ENCODE measurements at places on chromosomes 5 and 9. TPM values are rescaled to one million over a fixed set of nuclear protein-coding genes. Genes with fewer than 3 reads are reported as not detected.

RANBP3L gene
- 1.1 TPM for polyA plus RNA-seq

TRAF1 gene
- 10.8 TPM for polyA plus RNA-seq

WNT8A gene
- not detected for polyA plus RNA-seq

CATSPER3 gene
- 0.81 TPM for polyA plus RNA-seq

GRCh38 chr9:122192914-122193525 is 33.3 kb downstream of the MORN5 start:
- no peak for DNase-seq

DNA sequence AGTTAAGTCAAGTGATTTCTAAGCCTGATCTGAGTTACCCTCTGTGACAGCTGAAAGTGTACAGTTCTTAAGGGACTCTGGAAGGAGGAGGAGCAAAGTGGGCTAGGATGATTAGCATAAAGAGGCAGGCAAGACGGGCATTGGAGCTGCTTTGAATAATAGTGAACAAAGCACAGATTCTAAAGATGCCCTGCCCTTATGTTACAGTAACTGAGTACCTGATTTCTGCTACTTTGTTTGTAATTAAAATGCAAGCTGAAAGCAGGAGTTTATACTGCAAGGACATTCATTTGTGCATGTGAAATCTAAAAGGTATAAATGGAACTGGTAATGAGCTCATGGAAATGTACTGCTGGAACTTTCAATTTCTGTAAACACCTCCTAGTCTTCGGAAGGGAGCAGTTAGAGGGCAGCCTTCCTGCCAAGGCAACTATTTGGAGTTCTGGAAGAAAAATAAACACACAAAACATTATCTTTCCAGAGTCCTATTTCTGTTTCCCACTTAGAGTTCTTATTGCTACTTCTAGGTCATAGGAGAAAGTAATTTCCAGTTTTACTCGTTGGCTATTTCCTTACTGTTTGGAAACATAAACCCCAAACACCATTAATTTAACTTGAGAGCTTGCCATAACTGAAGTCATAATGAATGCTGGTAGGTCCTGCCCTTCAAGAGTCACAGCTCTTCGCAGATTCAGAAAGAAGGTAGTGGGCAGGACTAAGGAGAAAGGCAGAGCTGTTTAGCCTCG is at the start of gene RANBP3L:
TSS of gene RANBP3L (minus strand) at position 45 of the 746 bp plus-strand sequence. CDS start 486 bp downstream, outside the sequence.
- DNase-seq, result no peak

GRCh38 chr5:87340716-87341115 is 72.0 kb downstream of the CCNH start:
- no peak for DNase-seq

- DNase-seq, result peak; percentile 38
Observed at GRCh38 chr9:15086156-15086763, 176.0 kb upstream of the FREM1 start.

DNA sequence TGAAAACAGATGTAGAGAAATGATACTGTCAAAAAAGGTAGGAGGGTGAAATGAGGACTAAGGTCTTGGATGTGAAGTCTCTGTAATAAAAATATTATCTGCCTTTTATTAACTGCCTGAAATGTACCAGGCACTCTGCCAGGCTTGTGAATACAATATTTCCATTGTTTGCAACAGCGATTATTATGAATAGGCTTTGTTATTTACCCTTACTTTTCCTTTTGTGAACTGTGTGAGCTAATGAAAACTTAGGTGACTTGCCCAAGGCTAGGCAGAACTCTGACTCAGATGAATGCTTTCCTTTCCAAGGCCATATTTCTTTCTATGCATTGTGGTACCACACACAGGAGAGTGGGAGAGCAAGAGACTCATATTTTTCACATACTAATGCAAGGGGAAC is 204.1 kb downstream of the CDH12 start:
- DNase-seq, result no peak

- DNase-seq, result no peak
Observed at GRCh38 chr5:76586531-76586930, 36.7 kb downstream of the F2RL2 start.

DNA sequence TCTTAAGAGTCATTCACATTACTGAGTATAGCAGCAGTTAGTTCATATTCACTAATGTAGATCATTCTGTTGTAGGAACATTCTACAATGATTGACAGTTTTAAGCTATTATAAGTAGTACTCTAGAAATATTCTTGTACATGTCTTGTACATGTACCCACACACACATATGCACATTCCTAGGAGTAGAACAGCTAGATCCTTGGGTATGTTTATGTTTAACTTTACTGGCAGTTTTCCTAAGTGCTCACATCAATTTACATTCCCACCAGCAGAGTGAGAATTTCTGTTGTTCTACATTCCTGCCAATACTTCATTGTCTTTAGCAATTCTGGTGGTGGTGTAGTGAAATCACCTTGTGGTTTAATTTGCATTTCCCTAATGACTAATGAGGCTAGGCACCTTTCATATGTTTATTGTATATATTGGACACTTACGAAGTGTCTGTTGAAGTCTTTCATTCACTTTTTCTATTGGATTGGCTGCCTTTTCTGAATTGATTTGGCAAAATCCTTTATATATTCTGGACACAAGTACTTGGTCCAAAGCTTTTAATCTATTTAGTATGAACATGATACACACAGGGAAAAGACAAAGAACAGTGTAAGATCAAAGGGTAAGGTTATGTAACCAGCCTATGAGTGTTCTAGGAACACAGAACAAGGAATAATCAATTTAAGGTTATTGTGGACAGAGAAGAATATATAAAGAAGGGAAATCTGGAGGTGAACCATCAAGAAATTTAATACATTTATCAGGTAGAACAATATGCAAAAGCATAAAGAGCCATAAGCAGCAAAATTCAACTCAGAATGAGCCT is 95.6 kb downstream of the MLLT3 start:
- DNase-seq, result no peak

GRCh38 chr9:23438299-23438907 is 387.6 kb downstream of the ELAVL2 start:
- no peak for DNase-seq

DNA sequence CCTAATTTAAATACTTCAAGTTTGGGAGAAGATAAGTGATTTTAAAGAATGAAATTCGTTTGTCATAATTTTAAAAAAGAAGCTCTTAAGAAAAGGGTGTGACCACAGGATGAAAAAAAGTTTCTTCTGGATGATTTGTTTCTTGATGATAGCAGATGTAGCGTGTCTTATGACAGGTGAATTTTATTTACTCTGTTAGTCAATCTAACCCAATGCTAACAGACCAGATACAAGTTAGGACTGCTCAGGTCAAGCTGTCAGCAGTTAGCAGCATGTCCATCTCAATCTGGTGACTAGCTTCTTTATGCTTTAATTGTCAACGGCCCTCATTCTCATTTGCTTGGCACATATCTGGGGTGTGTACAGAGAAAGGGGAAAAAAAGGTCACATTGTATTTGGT is 456.0 kb downstream of the BNC2 start:
- no peak for DNase-seq

DNA sequence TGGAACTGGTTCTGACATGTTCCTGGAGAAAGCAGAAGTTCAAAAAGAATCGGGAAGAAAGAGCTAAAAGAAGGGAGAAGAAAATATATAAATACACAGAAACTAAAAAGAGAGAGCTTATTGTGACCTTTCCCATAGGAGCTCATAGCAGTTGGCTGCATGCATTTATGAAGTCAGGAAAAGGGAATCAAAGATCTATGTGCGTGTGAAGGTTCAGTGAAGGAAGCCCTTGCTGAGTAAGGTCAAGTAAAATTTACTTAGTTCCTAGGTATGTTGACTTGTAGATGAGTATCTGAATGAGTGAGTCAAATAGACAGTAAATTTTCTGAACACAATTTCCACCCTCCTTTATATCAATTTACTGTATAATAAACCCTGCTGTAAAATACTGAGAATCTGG is 632.5 kb downstream of the SLCO4C1 start:
- DNase-seq, result no peak

DNA sequence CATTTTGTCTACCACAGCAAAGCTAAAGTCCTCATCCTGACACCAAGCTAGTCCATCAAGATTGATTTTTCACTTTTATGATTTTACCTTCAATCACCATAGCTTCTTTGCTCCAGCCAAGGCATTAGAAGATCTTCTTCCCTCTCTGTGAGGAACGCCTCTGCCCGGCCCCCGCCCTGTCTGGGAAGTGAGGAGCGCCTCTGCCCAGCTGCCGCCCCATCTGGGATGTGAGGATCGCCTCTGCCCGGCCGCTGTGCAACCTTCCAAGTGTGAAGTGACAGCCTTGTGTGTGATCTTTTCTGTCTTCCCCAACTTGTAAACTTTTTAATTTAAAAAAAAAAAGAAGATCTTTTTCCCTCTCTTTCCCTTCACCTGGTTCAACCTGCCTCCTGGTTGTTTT is 210.5 kb upstream of the NREP start:
- no peak for DNase-seq

DNA sequence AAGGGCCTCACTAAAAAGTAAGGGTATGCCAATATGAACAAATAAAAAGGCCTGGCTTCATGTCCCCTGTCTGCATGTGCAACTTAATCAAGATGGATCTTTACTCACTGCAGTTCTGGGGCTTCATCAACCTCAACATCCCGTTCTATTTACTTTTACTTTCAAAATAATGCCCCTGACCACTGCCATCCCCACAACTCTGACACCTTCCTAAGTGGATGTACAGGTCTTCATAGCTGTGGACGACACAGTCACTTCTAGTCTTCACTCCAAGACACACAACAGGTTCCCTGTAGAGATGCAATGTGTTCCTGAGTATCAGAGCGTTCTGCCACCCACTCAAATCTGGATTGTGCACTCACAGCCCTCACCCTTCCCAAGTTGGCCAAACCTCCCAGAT is 136.1 kb downstream of the ENC1 start:
- DNase-seq, result no peak

DNA sequence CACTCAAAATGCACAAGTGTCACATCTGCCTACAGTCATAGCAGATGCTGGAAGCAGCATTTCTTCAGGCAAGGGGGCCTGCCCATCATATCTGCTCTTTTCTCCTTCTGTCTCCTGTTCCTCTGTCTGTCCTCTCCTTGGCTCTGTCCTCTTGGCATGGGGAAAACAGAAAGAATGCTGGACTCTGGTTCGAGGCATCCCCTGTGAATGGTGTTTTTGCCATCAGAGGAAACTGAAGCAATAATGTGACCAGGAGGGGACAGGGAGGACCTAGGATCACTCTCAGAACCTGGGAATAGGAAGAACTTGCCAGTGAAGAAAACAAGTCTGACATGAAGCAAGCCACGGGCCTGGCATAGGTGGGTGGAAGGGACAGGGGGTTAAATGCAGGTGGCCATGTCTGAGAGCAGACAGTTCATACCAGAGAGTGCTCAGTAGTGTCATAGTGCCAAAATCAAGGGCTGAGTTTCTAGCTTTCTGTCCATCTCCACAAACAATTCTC is 35.3 kb downstream of the AQP7 start:
- no peak for DNase-seq

DNA sequence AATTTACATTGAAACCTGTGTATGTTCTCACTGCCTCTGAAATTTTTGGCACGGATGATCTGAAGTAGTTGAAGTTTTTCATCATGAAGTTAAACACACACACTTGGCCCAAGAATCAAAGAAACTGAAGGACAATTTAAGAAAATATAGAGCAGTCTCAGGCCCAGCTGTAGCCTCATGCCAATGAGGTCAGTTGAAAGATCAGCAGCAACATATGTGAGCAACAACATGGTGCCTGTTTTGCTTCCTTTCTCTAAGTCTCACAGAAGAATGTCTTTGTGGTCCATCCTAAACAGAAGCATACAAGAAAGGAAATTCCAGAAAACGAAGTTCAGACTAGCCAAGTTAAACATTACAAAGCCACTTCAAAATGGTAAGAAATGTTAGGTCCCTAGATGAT is 1737.2 kb downstream of the MAT2B start:
- DNase-seq, result no peak

GRCh38 chr5:115068239-115069086 is 101.2 kb downstream of the TRIM36 start:
- no peak for DNase-seq

GRCh38 chr5:147396070-147396823 is 113.6 kb downstream of the DPYSL3 start:
- no peak for DNase-seq

DNA sequence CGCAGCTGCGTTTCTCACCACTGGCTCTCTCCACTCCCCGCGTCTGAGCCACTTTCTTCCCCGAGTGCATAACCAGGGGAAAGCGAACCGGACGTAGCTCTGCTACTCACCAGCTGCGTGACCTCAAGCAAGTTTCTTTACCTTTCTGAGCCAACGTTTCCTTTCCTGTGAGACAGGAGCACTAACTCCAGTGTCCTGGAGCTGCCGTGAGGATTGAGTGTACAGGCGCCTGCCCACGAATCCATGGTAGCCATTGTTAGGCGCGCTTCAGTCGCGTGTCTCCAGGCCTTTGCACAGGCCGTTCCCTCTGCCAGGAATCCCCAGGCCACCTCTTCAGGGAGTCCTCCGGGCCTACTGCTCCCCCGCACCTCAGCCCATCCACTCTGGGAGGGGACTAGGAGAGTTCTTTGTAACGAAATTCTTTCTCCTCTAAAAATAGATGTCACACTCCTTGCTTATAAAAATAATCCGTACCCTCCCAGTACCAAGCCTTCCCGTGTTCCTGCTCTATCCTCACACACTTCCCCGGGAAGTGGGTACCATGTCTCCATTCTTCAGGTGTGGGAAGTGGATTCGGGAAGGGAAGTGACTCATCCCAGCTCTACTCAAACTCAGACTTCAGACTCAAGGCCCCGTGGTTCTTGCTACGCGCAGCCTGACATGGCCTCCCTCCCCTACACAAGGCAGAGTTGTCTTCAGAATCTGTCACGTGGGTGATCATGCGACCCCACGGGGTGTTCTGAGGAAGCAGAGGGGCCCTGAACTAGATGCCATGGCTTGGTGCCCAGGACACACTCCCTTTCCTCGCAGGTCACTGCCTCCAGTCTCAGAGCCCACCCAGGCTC is 16.1 kb upstream of the CRB2 start:
- DNase-seq, result no peak

DNA sequence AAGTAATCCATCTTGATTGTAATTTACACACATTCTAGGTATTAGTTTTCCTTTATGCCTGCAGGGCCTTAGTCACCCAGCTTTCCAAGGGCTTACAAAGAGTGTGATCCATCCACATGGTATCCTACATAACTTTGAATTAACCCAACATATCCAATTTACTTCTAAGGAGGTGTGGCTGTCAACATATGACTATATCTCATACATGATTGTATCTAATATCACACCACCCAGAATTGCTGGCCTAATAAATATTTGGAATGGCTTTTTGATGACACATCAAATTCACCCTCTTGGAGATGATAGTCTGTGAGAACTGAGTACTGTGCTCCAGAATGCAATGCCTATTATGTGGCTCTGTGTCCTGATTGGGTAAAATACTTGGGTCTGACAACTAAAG is 363.3 kb upstream of the GRIN3A start:
- DNase-seq, result no peak

DNA sequence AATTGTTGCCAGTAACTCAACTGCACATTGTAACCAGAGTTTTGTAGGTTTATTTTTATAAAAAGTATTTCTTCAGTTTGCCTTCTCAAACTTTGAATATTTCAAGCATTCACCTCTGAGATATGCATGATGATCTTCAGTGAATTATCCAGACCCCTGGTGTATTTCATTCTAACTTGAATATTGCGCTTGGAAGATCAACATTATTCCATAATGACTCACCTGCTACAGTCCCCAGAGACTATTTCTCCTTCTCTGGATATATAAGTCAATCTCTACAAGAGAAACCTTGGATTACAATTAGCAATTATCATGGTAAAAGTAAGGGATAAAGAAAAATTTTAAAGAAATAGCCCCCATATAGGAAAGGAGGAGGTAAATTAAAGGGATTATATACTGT is 1041.0 kb downstream of the TLE1 start:
- DNase-seq, result no peak

All from left lung (tissue), 14 donors.